ENCODE measurements at places on chromosomes 5 and 9.

DNA sequence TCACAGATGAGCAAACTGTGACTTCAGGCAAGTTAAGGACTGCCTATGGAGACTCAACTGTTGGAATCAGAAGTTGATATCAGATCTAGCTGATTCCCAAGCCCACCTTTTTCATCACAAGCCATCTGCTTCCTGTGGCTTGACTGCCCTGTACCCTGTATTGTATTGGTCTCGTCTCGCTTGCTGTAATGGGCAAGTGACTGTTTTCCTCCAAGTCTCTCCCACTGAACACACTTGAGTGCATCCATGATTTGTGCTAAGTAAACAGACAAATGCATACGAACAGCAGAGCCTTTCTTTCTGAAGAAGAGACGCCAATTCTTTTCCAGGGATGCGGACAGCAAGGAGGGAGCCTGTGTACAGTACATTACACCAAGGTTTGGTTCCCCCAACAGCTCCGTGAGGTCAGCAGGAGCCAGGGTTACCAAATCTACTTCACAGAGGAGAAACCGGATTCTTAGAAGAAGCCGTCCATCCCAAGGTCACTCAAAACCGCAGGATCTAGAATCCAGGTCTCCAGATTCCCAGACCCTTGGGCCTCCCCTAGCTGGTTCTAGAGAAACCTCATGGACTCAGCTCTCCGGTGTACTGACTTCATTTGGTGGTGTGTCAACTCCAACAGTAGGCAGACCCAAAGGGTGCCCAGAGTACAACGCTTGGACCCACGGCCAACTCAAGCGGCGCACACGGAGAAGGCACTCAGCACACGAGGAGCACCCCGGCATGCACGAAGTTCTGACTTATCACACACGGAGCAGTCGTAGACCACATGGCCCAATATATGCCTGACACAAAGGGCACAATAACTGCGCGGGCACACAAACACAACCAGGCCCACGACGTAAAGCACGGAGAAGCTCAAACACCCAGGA, 1.1 kb downstream of the BAG1 start:
- peak; percentile 49 for DNase-seq

- no peak for DNase-seq
These were observed 12.4 kb downstream of the GZMK start for GRCh38 chr5:55036477-55036876.

- DNase-seq: no peak
These were observed 60.3 kb downstream of the SNX30 start for GRCh38 chr9:112810696-112811490.

DNA sequence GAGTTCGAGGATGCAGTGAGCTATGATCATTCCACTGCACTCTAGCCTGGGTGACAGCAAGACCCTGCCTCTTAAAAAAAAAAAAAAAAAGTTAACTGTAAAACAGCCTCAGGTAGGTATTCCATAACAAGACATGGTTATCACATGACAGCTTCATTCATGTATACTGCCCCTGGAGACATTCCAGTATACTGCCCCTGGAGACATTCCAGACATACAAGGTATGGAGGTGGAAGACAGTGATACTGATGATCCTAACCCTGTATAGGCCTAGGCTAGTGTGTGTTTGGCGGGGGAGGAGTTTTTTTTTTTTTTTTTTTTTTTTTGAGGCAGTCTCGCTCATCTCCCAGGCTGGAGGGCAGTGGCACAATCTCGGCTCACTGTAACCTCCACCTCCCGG, 105.5 kb downstream of the RICTOR start:
- DNase-seq: no peak

DNA sequence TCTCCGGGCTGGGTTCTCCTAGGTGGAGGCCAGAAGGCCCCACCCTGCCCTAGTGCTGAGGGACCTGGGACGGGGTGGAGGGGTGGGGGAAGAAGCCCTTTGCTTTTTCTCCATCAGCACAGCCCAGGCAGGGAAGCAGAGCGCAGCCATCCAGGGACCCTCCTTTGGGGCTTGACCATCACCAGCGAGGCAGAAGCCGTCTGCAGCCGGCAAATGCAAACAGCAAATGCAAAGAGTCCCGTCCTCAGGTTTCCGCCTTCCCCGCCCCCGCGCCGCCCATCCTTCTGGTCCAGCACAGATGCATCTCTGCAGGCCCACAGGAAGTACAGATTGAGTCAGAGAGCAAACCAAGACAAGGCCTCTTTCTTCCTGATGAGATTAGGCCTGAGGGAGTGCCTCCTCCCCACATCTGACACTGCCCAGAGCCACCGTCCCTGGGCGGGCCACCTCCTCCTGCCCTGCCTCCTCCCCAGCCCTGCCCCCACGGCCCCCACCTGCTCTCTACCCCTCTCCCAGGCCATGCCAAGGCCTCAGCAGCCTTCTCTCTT, 23.4 kb downstream of the CORO2A start:
- no peak for DNase-seq

GRCh38 chr9:77975036-77975435, 56.6 kb downstream of the GNAQ start:
- no peak for DNase-seq

GRCh38 chr5:97838214-97838613, 655.2 kb upstream of the RIOK2 start:
- DNase-seq: no peak

- no peak for DNase-seq
These were observed 26.9 kb upstream of the CKS2 start for GRCh38 chr9:89284076-89284475.

DNA sequence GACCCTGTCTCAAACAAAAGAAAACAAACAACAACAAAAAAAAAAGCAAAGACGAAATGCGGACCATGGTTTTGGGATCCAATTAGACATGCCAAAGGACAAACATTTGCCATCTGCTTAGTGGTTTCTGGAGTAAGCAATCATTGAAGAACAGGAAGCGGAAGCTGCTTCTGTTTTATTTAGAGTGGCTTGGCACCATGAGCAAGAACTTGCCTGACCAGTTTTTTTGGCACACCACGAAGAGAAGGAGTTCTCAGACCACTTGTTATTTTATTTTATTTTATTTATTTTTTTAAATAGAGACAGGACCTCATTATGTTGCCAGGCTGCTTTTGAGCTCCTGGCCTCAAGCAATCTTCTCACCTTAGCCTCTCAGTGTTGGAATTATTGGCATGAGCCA, 17.0 kb downstream of the BTF3 start:
- no peak for DNase-seq

DNA sequence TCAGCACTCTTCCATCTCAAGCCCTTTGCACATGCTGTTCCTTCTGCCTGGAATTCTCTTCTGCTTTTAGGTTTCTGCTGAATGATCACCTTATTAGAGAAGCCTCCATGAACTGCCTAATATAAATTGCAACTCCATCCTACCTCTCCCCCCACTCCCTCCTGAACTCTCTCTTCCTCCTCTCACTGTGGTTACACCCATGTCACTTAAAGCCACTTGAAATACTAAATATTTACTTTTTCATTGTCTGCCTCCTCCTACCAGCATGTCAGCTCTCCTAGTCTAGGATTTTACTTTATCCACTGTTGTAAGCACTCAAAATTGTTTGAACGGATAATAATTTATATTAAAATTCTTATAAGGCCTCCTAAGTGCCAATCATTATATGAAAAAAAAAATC, 43.8 kb downstream of the ACTL7B start:
- no peak for DNase-seq

DNA sequence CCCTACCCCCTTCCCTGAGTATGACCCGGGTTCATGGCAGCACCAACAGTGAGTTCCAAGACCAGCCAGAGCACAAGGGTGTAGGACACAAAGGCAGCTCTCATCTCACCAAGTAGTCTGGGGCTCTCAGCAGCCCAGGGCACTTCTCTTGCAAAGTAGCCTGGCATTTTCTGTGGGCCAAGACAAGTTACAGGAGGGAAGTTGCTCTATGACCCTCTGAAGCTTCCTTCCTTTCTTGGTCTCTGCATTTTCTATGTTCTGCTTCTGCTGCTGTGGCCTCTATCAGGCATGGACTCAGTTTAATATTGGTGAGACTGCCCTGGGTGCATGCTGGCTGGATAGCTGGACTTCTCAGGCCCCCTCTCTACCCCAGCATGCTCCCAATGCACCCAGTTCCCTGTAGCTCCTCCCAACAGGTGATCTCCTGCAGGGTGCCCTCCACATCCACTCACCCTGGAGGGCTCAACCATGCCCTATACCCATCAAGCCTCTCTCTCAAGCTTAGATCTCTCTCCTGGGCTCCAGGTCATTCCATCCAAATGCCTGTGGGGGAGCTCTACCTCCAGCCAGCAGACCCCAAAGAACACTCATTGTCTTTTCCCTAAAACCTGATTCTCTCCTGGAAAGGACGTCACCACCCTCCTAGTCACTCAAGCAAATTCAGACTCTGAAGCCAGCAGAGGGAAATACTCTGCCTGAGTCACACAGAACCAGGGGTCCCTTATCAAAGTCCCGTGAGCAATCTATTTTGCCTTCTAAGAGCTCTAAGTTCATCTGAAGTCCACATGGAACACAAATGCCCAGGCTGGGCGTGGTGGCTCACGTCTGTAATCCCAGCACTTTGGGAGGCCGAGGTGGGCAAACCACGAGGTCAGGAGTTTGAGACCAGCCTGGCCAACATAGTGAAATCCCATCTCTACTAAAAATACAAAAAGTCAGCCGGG, 13.8 kb downstream of the TBC1D2 start:
- no peak for DNase-seq

GRCh38 chr9:72551306-72551705, 29.9 kb downstream of the TMC1 start:
- no peak for DNase-seq

DNA sequence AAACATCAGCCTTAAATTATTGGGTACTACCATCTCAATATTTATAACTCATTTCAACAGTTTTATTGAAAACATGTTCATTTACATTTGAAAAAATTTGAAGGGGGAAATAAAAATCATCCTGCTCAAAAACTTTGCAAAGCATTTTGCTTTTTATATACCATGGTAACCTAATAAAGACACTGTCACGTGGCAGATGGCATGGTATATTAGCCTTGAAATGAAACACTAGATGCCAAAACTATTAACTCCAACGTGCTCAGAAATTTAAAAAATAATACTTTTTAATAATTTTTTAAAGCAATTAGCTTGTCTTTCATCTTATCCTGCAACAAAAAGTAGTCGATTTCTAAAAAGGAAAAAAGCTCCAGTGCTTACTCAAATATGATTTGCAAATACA, 88.6 kb upstream of the NFIB start:
- no peak for DNase-seq

DNA sequence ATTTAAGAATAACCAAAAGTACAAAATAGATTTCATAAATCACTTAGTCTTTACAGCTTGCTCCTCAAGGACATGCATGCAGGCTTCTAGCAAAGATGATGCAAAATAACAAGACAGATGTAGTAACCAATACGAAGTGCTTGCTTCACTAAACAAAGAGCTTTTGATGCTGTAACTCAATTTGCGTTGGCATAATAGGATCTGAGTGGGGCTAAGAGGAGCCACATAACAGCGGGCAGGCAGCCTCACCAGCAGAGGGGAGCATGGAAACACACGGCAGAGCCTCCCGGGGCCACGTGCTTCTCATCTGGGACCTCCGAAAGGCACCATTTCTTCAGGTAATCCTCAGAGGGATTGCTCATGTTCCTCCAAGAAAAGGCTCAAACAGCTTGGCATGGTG, 139.7 kb downstream of the C5orf15 start:
- no peak for DNase-seq

DNA sequence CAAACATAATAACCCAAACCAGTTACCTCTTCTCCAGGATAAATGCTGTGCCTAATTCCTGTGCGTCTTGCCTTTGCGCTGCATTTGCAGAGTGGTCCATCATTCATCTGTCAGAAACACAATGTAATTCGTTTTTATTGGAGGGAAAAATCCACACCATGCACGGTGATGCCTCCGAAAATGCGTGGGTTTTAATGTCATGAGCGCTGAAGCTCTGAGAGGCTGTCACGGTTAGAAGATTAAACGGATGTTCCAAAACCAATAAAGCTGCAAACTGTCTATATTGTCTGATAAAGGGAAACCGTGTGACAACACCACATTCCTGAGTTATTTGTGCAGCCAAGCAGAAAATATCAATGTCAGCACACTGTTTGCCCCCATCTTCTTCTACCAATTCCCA, 27.4 kb downstream of the DROSHA start:
- DNase-seq: no peak

- DNase-seq: no peak
These were observed 77.4 kb downstream of the C7 start for GRCh38 chr5:40986666-40987065.

GRCh38 chr5:157558041-157558595, 17.5 kb downstream of the ADAM19 start:
- DNase-seq: no peak

- DNase-seq: no peak
These were observed 87.4 kb downstream of the APBA1 start for GRCh38 chr9:69584759-69585158.

DNA sequence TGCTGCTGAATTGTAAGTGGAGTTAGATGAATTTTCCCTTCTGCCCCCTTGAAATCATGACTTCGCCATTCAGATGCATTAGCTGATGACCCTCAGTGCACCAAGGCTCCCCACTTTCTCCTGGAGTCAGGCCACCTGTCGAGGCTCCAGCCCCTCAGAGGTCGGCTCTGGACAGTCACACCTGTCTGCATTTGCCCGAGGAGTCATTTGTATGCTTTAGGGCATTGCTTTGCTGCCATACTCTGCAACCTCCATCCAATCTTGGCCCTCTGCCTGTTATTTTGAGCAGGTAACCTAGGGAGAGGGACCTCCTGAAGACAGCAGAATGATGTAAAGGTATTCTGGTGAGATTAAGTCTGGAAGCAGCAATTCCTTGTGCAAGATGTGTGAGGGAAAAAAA, 144.8 kb downstream of the MACROH2A1 start:
- no peak for DNase-seq

- DNase-seq: no peak
These were observed 321.7 kb upstream of the TNC start for GRCh38 chr9:115439641-115440040.

GRCh38 chr5:173430394-173430793, 102.2 kb upstream of the STC2 start:
- no peak for DNase-seq

- no peak for DNase-seq
These were observed 4.0 kb downstream of the ISL1 start for GRCh38 chr5:51386916-51387883.

DNA sequence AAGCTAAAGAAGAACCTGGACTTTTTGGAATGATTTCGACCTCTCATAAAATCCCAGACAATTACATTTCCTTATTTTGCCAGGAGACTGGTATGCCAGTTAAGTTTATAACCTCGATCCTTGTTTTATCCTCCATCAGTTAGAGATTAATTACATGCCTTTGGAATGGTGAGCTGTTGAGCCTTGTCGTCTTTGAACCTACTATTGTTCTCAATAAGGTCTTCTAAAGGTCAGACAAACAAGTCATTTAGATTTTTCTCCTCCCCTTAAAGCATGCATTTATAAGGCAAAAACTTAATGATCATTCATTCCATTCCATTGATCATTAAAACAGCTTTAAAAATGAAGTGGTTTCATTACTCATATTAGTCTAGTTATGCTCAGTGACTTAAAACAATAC, 304.9 kb downstream of the DOCK8 start:
- no peak for DNase-seq

DNA sequence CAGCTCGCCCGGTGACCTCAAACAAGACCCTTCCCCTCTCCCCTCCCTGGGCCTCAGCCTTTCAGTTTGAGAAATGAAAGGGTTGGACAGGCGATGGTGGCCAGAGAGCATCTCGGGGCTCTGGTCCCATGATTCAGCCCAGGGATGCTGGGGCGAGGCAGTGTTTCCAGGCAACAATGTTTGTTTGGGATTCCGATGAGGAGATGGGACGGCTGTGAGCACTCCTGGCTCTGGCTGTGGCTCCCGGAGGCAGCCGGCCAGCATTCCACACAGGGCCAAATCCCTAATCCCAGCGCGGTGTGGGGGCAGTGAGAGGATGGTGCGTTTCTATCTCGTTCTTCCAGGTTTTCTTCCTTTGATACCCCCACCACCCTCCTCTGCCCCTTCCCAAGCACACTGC, 66.0 kb downstream of the HMCN2 start:
- no peak for DNase-seq

Measured in ovary (tissue), 10 donors.